Inflammatory macrophage treated with lipopolysaccharide for 4 hours (primary cell): ENCODE measurements at places on chromosomes 7 and 10.
A peak's percentile ranks its signal among the peaks of the same experiment; 100 is the strongest.

DNA sequence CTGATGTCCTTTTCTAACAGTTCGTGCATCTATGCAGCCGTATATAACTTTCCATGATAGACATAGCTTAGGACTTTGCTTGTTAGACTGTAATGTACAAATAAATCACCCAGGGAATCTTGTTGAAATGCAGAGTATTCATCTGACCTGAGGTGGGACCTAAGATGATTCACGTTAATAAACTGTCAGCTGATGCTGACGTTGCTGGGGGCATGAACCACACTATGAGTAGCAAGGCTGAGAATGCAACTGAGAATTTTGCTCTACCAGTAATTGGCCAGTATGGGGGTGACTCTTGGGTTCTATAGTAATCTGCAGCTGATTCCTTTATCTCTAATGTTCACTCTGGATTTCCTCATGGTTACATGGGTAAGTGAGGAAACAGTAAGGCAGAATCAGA, 130.1 kb upstream of the MALRD1 start:
- no peak for DNase-seq

DNA sequence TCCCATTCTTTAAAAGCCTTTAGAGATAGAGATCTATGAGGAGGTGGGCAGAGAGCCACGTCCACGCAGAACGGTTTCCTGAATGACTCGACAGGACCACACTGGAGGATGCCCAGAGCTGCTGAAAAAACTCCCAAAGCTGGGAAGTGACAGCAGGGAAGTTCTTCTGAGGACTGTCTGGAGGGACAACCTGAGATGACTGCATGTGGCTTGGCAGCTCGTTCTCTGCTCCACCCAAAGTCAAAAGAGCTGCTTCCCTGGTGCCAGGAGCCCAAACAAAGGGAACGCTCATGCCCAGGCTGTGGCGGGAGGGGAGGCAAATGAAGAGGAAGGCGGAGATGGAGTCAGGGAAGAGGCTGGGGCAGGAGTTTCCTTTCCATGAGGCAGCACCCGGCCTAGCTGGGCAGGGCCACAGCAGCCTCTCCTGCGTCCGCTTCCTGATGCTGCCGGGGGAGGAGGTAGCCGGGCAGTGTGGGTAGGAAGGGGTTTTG, 95.4 kb downstream of the CCDC3 start:
- DNase-seq = no peak

GRCh38 chr7:17462131-17462631, 163.7 kb downstream of the AHR start:
- DNase-seq = no peak

- no peak for DNase-seq
These were observed 937.5 kb downstream of the GRID1 start for GRCh38 chr10:85429126-85429525.

GRCh38 chr10:65123120-65123519, 1601.9 kb downstream of the REEP3 start:
- DNase-seq = no peak

DNA sequence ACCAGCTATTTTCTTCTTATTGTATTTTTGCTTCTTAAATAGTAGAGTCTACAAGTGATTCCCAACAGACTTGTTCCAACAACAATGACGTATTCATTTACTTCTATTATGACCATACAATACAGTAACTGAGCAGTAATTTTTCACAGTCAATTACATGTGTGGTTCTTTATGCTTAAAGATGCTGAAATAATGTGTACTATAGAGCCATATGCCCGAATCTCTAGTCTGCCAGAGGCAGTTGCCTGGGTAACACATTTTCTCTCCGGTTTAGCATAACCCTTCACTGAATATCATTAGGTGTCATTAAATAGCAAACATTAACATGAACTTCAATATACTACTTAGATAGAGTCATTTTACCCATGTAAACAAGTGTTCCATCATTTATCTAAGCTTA, 75.0 kb downstream of the SLC25A13 start:
- no peak for DNase-seq

DNA sequence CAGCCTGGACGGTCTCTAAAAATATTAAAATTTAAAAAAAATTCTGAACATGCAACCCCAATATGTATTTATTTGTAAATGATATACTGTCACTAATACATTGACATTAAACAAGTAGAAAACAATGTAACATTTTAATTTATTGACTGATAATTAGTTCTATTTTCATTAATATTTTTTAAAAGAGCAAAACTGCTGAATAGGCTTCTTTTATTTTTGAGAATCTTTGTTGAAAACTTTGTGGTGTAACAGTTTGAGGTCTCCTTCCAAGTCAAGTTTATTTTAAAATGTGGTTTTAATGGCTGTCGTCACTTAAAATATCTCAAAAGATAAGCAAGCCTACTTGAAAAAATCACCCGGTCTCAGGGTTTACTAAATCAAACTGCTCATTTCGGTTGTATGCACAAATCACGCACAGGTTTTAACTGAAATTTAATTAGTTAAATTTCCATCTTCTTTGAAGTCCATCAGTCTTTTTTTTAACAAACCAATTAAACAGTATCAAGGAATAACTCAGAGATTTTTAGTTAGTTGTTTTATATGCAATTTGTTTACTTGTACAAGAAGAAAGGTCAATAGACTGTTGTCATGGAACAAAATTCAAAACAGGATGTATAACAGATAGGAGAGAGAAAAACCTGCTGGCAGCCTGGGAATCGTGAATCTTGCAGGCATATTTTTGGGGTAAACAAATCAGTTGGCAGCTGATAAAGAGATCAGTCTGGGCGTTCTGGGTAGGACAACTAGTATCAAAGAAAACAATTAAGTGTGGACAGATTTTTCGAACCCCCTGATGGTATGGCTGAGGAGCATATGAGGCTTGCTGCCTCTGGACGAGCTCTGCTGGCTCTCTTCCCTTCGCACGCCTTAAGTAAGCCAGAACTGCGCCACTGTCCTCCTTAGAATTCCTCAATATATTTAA, 9.7 kb upstream of the EDRF1 start:
- no peak for DNase-seq

DNA sequence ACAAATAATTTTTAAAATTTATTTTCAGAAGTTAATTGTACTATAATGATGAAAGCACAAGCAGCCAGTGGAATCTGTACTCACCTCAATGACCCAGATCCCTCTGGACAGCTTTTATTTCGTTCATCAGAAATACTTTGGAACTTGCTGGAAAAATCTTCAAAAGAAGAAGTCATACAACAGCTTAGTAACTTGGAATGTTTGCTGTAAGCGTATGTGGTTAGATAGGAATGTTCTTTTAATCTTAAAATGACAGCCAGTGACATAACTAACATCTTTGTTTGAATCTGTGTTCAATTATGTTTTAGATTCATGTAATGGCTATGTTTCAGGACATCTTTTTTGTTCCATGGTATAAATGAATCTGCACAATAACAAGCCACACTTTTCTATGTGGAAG, 26.8 kb downstream of the CFAP69 start:
- no peak for DNase-seq

- no peak for DNase-seq
These were observed 33.0 kb upstream of the AGR3 start for GRCh38 chr7:16914771-16915170.

GRCh38 chr10:132740588-132740987, 45.4 kb downstream of the NKX6-2 start:
- no peak for DNase-seq

- DNase-seq = no peak
These were observed 171.1 kb downstream of the ADRA2A start for GRCh38 chr10:111247781-111248389.

DNA sequence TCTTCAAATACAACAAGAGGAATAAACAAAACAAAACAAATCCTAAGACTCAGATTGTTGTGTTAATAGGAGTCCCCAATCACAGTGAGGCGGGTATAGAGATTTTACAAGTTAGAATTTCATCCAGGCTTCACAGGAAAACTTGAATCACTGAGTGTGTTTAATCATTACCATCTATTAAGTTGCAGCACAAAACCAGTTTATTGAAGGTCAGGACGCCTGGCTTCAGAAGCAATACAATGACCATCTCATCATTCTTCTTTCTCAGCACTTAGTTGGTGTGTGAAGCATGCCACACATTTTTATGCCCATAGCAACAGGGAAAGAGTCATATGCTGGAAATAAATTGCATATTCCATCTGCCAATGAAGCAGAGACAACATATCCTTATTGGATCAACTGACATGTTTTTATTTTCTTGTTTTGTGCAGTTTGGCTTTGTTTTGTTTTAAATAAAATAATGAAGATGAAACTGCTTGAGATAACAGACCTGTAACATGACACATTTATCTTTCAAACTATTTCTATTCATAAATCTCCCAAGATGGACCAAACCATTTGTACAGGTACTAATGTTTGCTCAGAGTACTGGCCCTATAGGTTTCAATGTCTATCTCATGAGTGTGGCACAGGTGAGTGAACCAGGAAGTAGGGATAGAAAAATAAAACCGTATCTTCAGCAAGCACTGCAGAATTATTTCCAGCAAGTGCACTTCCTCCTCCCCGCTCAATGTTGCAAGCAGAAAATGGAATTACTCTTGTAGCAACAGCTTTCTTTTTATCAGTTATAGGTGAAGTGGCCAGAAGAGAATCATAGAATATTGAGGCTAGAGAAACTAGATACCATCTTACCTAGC, 40.4 kb downstream of the TAC1 start:
- no peak for DNase-seq

- no peak for DNase-seq
These were observed 16.2 kb downstream of the ARHGAP21 start for GRCh38 chr10:24707445-24707844.

DNA sequence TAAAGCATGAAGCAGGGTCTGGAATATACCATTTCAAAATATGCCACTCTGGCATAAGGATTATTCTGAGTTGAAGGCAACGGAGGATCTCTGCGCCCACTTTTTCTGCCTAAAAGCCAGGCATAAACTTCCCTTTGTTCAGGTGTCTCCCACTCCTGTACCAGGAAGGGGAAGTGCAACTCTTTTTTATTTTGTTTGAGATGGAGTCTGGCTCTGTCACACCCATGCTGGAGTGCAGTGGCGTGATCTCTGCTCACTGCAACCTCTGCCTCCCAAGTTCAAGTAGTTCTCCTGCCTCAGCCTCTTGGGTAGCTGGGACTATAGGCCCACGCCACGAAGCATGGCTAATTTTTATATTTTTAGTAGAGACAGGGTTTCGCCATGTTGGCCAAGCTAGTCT, 18.2 kb downstream of the SVIL start:
- no peak for DNase-seq

DNA sequence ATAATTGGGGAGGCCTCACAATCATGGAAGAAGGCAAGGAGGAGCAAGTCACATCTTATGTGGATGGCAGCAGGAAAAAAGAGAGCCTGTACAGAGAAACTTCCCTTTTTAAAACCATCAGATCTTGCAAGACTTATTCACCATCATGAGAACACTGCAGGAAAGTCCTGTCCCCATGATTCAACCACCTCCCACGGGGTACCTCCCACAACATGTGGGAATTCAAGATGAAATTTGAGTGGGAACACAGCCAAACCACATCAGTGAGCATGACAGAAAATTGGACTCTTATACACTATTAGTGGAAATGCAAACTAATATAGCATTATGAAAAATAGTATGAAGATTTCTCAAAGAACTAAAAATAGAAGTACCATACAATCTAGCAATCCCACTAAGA, 271.2 kb downstream of the MAGI2 start:
- peak; percentile 75 for DNase-seq

- no peak for DNase-seq
These were observed 32.4 kb downstream of the TRIM8 start for GRCh38 chr10:102676534-102677315.

DNA sequence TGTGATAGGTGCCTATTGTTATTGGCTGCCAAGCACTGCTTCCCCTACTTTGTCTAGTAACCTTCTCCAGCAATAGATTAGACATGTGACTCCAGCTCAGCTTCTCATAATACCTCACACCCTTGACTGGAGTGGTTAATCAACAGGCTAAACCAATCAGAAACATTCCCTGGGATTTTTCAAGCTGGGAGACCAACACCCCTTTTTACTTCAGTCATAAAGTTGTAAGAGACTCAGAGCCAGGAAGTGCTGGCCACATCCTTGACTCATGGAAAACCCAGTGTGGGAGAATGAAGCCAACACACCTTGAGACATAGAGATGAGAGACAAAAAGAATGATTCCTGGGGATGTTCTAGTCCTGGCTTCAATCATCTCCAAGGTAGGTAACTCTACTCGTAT, 62.6 kb upstream of the HECTD2 start:
- DNase-seq = no peak

DNA sequence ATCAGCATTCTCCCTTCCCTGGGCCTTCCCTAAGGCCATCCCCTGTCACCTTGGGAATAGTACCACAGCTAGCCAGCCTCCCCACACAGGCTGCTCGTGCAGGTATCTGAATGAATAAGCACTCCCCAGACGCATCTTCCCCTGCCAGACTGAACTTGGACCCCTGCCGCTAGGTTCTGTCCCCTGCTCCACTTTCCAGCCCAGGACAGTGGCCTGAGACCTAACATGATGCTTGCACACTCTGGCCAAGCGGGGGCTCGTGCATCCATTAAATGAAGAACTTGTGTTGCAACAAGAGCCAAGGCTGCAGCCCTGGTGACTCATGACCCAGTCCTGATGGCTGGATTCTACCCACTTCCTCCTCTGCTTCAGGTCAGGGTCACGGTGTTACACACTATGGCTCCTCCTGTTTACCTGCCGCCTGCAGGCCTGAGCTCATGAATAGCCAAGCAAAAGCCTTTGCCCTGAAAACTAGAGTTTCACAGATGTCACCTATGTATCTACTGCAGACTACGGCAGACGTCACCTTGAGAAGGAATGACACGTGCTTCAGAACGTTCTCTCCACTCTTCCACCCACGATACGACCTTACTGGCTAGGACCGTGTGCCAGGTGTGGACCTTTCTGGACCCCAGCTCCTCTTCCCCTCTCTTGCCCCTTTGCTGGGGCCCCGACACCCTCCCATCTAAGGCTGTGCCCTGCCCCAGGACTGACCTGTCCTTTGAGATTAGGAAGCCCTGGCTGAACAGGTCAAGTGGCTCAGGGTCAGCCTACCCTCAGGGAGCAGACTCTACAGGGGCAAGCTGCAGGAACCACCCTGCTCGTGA, 6.5 kb downstream of the ASB13 start:
- peak; percentile 84 for DNase-seq

DNA sequence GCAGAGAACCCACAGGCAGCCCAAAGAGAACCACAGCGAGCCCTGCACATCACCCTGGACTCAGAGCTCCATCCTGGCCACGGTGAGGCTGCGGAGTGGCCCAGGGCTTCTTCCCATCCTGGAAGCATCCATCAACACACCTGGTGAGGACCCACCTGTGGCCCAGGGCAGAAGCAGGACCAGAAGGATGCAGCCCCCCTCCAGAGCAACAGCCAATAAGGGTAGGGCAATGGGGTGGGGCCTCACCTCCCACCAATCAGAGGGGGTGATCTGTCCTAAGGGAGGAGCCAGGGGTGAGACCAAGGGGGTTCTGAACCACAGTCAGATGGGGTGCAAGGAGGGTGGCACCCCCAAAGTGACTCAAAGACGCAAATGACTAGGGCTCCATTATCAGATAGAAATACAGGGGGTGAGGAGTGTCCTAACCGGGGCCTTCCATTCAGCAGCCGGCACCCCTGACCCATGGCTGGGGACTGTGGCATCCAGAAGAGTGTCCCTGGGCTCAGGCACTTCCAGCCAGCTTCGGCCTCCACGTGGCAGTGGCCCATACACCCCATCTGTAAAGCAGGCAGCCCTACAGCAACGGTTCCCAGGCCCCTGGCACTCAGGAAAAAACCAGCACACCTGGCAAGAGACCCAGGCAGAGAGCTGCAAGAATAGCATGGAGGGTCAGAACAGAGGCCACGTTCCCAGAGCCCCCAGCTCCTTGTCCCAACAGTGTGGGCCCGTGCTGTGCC, 36.9 kb downstream of the STK32C start:
- DNase-seq = no peak
